ENCODE measurements at places on chromosomes 13 and 19. TPM values are rescaled to one million over a fixed set of nuclear protein-coding genes. Genes with fewer than 3 reads are reported as not detected.

- no peaks in the 10 kb centered on the region for H3K4me1 ChIP-seq
- H3K27ac ChIP-seq: no peak overlapping the region
- H3K36me3 ChIP-seq: no peaks in the 10 kb centered on the region
- H3K27me3 ChIP-seq: no peaks in the 10 kb centered on the region
- no peak overlapping the region for H3K4me3 ChIP-seq
Observed at GRCh38 chr13:76474356-76474755, 411.8 kb downstream of the KCTD12 start.

DNA sequence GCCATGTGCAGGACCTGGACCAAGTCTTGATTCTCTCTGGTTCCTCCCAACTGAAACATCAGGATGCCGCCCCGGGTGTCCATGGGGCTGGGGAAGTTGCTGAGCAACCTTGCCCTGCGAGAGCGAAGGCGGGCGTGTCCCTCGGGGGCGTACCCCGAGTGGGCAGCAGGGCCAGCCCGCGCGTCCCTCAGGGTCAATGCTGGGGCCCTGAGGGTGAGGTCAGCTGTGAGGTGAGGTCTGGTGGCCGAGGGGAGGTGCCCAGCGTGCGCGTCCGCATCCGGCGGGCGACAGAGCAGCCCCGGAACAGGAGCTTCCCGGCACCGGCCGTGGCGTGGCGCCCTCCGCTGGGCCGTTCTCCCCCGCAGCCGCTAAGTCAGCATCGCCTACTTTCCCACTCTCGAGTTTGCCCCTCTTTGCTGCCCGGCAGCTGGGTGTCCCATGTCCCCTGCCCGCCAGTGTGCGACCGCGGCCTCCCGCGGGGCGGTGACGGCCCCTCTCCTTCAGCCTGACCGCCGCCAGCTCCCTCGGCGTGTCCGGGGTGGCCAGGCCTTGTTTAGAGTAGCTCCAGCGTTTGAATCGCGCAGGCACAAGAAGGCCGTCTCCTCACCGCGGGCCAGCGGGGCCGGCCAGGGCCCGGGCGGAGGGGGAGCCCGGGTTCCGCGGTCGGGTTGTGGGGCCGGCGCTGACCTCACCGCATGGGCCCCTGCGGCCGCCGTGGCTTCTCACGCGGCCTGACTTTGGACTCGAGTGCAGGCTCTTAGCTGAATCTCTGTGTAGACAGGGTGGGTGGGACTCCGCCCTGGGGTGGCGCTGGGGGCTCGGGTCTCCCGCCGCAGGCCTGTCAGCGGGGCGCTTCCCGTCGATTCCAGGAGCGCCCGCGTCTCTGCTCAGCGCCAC, 33.0 kb downstream of the GJA3 start:
- H3K27ac ChIP-seq: peak overlapping the region; percentile 65
- no peak for DNase-seq
- H3K4me1 ChIP-seq: peaks cover 6% of the 10 kb centered on the region

The ZIK1 gene
- 5.4 TPM for total RNA-seq

DNA sequence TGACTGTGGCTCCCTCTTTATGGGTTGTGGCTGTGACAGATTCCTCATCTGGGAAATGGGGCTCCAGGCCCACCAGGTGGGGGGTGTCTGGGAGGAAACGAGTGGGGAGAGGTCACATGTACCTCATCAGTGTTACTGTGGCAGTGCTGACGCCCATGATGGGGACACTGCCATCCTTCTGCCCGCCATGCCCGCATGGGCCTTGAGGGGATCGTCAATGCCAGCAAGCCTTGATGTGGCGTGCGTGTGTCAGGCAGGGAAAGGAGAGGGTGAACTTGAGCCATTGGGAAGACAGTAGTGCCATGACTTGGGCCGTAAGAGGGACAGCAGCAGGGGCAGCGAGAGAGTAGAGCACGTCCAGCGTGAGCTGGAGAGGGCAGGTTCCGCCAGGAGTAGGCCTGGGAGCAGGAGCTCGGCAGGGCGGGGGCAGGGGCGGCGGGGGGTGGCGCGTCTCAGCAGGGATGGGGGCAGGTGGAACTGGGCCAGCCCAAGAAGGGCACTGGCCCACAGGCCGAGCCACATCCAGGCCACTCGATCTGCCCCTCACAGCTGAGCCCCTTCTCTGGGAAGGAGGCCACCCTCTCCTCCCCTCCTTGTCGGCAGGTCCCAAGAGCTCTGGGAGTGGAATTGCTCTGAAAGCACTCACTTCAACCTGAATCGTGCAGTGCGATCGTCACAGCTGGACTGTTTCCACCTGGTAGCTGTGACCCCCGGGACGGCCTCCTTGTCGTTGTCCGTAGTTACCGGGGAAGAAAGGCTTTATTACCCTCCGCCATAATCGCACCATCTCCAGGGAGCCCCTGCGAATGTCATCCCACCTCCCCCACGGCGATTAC, 9.9 kb downstream of the KLHL26 start:
- H3K27me3 ChIP-seq: no peaks in the 10 kb centered on the region
- no peak overlapping the region for H3K27ac ChIP-seq
- no peak overlapping the region for H3K4me3 ChIP-seq
- no peaks in the 10 kb centered on the region for H3K36me3 ChIP-seq
- peaks cover 37% of the 10 kb centered on the region for H3K4me1 ChIP-seq

- H3K36me3 ChIP-seq: no peaks in the 10 kb centered on the region
- H3K27ac ChIP-seq: no peak overlapping the region
- H3K4me1 ChIP-seq: no peaks in the 10 kb centered on the region
- no peak overlapping the region for H3K4me3 ChIP-seq
Observed at GRCh38 chr13:45695198-45695730, 6.9 kb upstream of the CBY2 start.

DNA sequence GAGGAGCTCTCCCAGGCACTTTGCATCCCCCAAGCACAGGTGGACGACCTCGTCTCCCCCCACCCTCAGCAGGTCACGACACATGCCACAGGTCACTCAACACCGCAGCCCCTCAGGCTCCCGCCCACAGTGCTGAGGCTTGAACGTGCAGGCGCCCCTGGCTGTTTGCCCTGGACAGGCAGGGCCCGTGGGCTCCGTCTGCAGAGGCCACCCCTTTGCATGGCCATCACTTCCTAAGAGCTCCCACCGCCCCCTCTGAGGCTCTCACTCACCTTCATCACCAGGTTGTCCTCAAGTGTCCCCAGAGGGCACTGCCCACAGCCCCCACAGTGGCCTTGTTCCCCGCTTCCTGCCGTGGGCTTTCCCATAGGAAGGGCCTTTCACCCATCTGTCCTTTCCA, 132.1 kb upstream of the MCF2L start:
- H3K4me1 ChIP-seq: no peaks in the 10 kb centered on the region
- DNase-seq: no peak
- H3K36me3 ChIP-seq: peaks cover 12% of the 10 kb centered on the region

GRCh38 chr19:6415591-6416190, 8.9 kb downstream of the KHSRP start:
- no peaks in the 10 kb centered on the region for H3K27me3 ChIP-seq
- no peak overlapping the region for H3K27ac ChIP-seq
- H3K36me3 ChIP-seq: peaks cover 65% of the 10 kb centered on the region
- H3K4me3 ChIP-seq: no peak overlapping the region

- H3K27me3 ChIP-seq: no peaks in the 10 kb centered on the region
- no peak overlapping the region for H3K27ac ChIP-seq
- H3K4me1 ChIP-seq: peaks cover 21% of the 10 kb centered on the region
Observed at GRCh38 chr19:18898081-18898606, 2.2 kb upstream of the CERS1 start.

DNA sequence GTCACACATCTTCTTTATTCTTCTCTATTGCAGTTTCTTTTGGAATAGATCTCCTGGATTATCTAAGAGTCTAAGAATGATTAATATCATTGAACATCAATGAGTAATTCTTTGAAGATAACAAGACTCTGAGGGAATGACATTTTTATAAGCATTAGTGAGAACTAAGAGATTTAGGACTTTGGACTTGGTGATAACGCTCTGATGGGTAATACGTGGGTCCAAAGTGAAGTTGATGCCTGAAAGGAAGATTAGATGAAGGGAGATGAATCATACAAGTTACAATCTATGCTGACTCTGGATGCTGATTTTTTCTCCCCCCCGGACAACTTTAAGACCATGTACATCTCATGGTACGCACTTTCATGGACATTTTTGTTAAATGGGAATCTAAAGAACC, 364.5 kb downstream of the GPC5 start:
- no peaks in the 10 kb centered on the region for H3K27me3 ChIP-seq
- H3K4me3 ChIP-seq: no peak overlapping the region
- no peaks in the 10 kb centered on the region for H3K36me3 ChIP-seq
- no peak overlapping the region for H3K27ac ChIP-seq
- H3K4me1 ChIP-seq: no peaks in the 10 kb centered on the region

DNA sequence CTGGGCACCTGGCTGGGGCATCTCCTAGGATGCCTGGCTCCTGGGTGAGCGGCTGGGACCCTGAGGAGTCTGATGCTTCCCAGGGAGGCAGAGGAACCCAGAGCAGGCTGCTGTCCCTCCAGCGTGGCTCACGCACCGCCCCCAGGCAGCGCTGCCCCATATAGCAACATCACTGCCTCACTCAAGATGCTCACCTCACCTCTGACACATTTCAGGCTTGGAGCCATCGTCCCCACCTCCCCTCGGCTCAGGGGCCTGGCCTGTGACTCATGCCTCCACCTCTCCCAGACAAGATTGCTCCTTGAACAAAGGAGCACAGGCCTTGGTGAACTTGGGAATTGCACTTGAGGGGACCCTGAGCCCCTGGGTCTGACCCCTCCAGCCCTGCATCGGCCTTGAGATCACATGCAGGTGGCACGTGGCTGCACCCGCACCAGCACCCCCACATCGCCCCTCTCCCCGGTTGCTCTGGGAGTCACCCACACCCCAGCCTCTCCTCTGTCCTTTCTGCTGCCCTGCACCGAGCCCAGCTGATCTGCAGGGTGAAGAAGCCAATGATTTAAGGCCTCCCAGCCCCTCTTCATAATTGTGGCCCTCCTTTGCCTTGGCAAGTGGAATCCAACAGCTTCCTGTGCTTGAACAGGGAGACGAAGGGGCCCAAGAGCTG, 11.2 kb downstream of the CEBPA start:
- H3K36me3 ChIP-seq: no peaks in the 10 kb centered on the region
- no peak overlapping the region for H3K4me3 ChIP-seq
- no peak overlapping the region for H3K27ac ChIP-seq
- DNase-seq: no peak
- no peaks in the 10 kb centered on the region for H3K27me3 ChIP-seq

DNA sequence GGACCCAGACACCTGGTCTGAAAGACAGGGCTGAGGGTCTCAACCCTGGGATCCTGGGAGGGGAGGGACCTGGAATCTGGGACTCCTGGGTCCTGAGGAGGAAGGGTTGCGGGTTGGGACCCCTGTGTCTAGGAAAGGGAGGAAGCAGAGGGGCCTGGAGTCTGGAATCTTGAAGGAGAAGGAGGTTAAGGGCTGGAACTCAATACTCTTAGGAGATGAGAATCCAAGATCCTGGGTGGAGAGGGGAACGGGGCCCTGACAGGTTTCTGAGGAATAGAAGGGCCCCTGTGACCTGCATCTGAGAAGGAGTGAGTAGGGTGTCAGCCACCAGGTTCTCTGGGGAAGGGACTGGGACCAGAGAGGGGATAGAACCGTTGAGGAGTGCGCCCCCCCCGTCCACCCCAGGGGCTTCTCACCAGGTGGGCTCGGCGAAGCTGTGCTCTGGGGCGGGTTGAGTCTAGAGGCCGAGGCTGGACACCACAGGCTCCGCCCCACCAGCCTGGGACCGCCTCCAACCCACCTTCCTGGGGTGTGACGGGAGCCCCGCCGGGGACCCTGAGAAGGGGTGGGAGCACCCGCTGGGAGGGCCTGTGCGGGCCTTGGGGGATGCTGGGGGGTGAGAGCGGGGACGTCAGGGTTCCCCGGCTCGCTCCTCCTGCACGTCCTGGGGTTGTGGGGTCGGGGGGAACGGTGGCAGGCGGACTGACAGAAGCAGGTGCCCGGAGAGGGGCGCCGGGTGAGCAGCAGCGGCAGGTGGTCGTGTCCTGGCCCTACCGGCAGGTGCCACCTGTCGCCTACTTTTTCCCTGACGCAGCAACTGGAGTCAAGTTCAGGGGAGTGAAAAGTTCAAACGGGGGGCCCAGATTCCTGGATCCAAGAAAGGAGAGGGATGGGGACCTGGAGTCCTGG, at the start of gene MAMSTR:
Gene MAMSTR (minus strand): TSS at position 463 of the 909 bp plus-strand sequence. CDS start 694 bp downstream, outside the sequence.
- H3K36me3 ChIP-seq: no peaks in the 10 kb centered on the region
- H3K4me3 ChIP-seq: peak within 1 kb of the TSS; percentile 73
- DNase-seq: no peak
- peaks cover 51% of the 10 kb centered on the region for H3K4me1 ChIP-seq
- H3K27ac ChIP-seq: no peak within 1 kb of the TSS
- no peaks in the 10 kb centered on the region for H3K27me3 ChIP-seq

DNA sequence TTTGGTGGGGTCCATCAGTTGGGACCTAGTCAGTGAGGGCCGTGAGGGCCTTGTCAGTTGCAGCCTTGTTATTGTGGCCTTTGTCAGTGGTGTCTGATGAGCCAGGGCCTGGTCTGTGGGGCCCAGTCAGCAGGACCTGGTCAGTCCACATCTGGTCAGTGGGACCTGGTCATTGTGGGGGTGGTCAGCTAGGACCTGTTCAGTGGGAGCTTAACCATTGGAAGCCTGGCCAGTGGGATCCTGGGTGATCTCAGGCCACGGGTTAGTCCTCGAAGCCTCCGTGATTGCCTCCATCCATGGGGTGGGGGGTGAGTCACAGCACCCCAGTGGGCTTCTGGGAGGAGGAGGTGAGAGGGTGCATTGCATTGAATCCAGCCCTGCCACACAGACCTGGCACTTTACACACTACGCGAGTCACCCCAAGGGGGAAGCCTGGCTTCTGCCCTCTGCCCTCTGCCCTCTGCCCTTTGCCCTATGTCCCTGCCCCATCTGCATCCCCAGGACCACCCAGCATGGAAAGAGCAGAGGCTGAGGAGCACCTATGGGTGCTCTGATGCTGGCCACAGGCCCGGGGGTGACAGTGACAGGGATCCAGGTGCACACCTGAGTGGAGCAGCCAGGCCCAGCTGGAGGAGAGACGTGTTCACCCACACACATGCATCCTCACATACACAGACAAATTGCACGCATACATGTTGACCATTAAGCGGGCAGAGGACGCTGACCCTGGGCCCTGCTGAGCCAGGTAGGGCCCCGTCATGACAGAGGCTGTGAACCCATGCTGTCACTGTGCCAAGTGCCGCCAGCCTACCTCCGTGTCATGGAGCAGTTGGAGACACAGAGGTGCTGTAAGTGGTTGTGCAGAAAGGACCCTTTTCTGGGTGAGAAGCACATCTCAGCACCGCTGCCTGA, 59.8 kb upstream of the TPM4 start:
- H3K4me1 ChIP-seq: no peaks in the 10 kb centered on the region
- H3K36me3 ChIP-seq: no peaks in the 10 kb centered on the region
- H3K27ac ChIP-seq: no peak overlapping the region
- DNase-seq: no peak
